ENCODE measurements at places on chromosomes 2 and 18. TPM values are rescaled to one million over a fixed set of nuclear protein-coding genes. Genes with fewer than 3 reads are reported as not detected.

The CHRND gene
- total RNA-seq: not detected

The RIT2 gene
- not detected for total RNA-seq

The EMILIN1 gene
- 394 TPM for total RNA-seq

The KCTD1 gene
- total RNA-seq: 8.0 TPM

The SMAD7 gene
- 75.5 TPM for total RNA-seq

The BCL2 gene
- total RNA-seq: 0.89 TPM

The TXNDC2 gene
- not detected for total RNA-seq

The OR6B2 gene
- total RNA-seq: not detected

The ATP6V1C2 gene
- total RNA-seq: under 0.01 TPM

The ITGB6 gene
- total RNA-seq: 0.60 TPM

The SCYGR4 gene
- total RNA-seq: not detected

The LYG2 gene
- not detected for total RNA-seq

The RBFA gene
- 10.7 TPM for total RNA-seq

The ADAM23 gene
- 49.3 TPM for total RNA-seq

The RBBP8 gene
- 20.8 TPM for total RNA-seq

The KCNS3 gene
- total RNA-seq: 5.5 TPM

The MEIS1 gene
- total RNA-seq: 45.0 TPM

The RBM44 gene
- 0.30 TPM for total RNA-seq

The SKA1 gene
- total RNA-seq: 0.59 TPM

The IL18RAP gene
- not detected for total RNA-seq

The UGT1A5 gene
- not detected for total RNA-seq

The BCL11A gene
- 5.9 TPM for total RNA-seq

The CRYGD gene
- total RNA-seq: not detected

The NEB gene
- total RNA-seq: 1.2 TPM

The GRP gene
- total RNA-seq: not detected

The CFC1 gene
- total RNA-seq: not detected

The LIMS3 gene
- total RNA-seq: 3.6 TPM

The ARHGEF33 gene
- total RNA-seq: 1.2 TPM

The SP5 gene
- total RNA-seq: not detected

The ATP9B gene
- total RNA-seq: 21.9 TPM

The SLC4A5 gene
- 0.83 TPM for total RNA-seq

The ANKRD62 gene
- not detected for total RNA-seq

The LAPTM4A gene
- total RNA-seq: 161 TPM

The CXCR4 gene
- total RNA-seq: 0.30 TPM

Data from smooth muscle cell of the umbilical artery (primary cell).